A549 treated with Hydrocortisone at 1 μM for 4 hours (cell line): ENCODE measurements at places on chromosomes 6 and 20. TPM values are rescaled to one million over a fixed set of nuclear protein-coding genes. Genes with fewer than 3 reads are reported as not detected.

Gene HDGFL1
- not detected in 5 replicates for total RNA-seq

Gene ARMC12
- 0.52 to 1.0 TPM (median 0.62 TPM) in 5 replicates for total RNA-seq

Gene NPEPL1
- total RNA-seq, result 30.7 to 36.0 TPM (median 32.2 TPM) in 5 replicates

Gene SPATA2
- 7.2 to 8.1 TPM (median 7.6 TPM) in 5 replicates for total RNA-seq

Gene WASF1
- 8.2 to 11.9 TPM (median 10.5 TPM) in 5 replicates for total RNA-seq

Gene ALDH8A1
- total RNA-seq, result 0.06 to 0.22 TPM (median 0.10 TPM) in 5 replicates

Gene TP53RK
- 12.0 to 14.1 TPM (median 12.9 TPM) in 5 replicates for total RNA-seq

Gene LY6G6F
- not detected in 5 replicates for total RNA-seq

Gene OR12D1
- not detected in 5 replicates for total RNA-seq

Gene KHDC1L
- total RNA-seq, result 0.24 to 0.75 TPM (median 0.35 TPM) in 3 of 5 replicates, not detected in the others

Gene NKX2-2
- not detected in 5 replicates for total RNA-seq

Gene MRPS18A
- 46.1 to 48.8 TPM (median 48.0 TPM) in 5 replicates for total RNA-seq

Gene CCDC170
- 0.03 to 0.12 TPM (median 0.08 TPM) in 4 of 5 replicates, not detected in the other for total RNA-seq

Gene LZTS3
- total RNA-seq, result 4.7 to 5.7 TPM (median 5.2 TPM) in 5 replicates

Gene SULF2
- 21.6 to 24.8 TPM (median 22.7 TPM) in 5 replicates for total RNA-seq

Gene TAAR1
- total RNA-seq, result not detected in 5 replicates

Gene DACT2
- total RNA-seq, result 0.06 to 0.14 TPM (median 0.12 TPM) in 5 replicates

Gene SLC29A1
- 45.4 to 50.3 TPM (median 49.5 TPM) in 5 replicates for total RNA-seq

Gene PTCHD4
- total RNA-seq, result 0.06 to 0.09 TPM (median 0.08 TPM) in 3 of 5 replicates, not detected in the others
